CD4-positive, alpha-beta T cell treated with Interleukin-4 for 1 hour (primary cell): ENCODE measurements at places on chromosomes 3 and 15.

- no peak for DNase-seq
Measured at GRCh38 chr3:122668930-122669730, 11.5 kb upstream of the PARP14 start.

- DNase-seq: no peak
Measured at GRCh38 chr15:67915461-67916374, 75.9 kb upstream of the RNU6-1 start.

DNA sequence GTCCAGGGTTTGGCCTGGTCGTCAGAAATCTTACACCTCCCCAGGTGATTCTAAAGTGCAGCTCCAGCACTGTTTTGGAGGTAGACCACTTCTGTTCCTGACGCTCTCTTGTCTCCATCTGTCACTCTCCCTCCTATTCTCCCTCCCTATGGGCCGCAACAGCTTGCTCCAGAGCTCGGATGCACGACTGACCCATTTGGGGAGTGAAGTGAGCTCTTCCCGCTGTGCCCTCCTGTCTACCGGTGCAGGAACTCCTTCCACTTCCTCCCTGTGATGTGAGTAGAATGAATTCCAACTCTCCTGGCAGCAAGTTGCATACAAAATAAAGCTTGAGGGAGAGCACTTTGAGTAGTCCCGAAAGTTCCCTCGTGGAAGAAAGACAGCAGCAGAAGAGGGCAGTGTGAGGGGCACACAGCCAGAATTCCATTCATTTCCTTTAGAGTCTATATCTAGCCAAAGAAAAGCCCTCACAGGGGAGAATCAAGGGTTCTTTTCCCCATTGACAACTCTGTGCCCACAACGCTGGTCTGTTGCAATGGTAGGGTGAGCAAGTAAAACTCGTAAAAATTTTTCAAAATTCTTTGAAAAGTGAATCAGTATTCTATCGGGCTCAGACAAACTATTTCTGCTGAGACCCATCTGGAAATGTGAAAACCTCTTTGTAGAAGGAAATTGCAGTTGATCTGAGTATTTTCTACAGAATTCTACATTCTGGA is 39.9 kb upstream of the BDH1 start:
- DNase-seq: no peak

GRCh38 chr15:76299786-76300185 is 11.5 kb downstream of the ETFA start:
- DNase-seq: no peak

DNA sequence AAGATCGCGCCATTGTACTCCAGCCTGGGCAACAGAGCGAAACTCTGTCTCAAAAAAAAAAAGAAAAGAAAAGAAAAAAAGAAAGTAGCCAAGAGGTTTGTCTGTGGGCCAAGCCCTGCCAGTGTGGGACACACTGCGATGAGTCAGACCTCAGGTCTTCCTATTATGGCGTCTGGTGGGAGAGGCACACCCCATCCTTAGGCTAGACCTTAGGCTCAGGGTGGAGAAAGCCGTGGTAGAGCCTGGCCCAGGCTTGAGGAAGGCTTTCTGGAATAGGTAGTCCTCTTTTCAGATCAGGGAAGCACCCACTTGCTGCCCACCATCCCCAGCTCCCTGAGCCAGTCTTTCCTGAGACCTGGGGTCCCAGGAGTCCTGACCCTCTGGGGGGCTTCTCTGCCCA is 6.0 kb downstream of the HEMK1 start:
- DNase-seq: no peak

DNA sequence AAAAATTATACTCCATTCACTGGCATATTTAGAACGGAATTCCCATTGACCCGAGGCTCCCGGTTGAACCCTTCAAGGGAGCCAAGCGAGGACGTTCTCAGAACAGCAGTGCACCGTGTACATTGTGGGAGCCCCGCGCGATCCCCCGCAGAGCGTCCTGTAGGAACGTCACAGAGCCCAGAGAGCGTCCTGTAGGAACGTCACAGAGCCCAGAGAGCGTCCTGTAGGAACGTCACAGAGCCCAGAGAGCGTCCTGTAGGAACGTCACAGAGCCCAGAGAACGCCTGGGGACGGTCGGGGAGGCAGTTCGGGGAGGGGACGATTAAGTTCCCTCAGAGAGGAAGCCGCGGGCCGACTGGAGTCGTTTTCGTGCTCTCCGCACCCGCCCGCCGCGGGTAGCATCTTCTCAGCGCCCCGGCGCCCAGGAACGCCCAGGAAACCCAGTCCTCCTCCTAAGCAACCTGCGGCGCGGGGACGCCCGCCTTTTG is 506 bp upstream of the ATP1B3 start:
- no peak for DNase-seq

DNA sequence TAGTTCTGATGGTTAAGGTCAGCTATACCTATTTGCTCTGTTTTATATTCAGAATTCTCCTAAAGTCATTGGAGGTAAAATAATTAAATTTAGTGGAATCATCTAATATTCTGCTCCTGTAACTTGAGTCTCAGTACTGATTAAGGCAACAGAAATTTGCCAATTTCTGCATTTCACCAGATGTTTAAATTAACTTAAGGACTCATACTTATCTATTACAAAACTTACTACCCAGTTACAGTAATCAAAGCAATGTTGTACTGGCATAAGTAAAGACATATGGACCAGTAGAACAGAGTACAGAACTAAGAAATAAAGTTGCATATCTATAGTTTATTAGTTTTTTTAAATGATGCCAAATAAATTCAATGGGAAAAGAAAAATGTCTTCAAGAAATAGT is 1043.8 kb downstream of the OTOL1 start:
- DNase-seq: no peak

- DNase-seq: no peak
Measured at GRCh38 chr15:89775815-89776214, 317 bp upstream of the MESP2 start.
